ENCODE measurements at places on chromosomes 13 and 19. TPM values are rescaled to one million over a fixed set of nuclear protein-coding genes. Genes with fewer than 3 reads are reported as not detected.

Gene MEDAG
- 4.1 TPM for total RNA-seq

Gene C2CD4C
- 1.6 TPM for total RNA-seq

Gene OLFM2
- total RNA-seq: 22.9 TPM

Gene OR10H1
- not detected for total RNA-seq

Gene SPACA4
- total RNA-seq: not detected

Gene LGALS4
- total RNA-seq: not detected

Gene COL5A3
- total RNA-seq: 89.1 TPM

Gene SBK3
- total RNA-seq: not detected

Gene SRRM5
- not detected for total RNA-seq

Gene WDR87
- not detected for total RNA-seq

Gene ATXN8OS
- total RNA-seq: not detected

Gene AP1M1
- total RNA-seq: 36.8 TPM

Gene PTPRH
- total RNA-seq: 3.9 TPM

Gene GATAD2A
- total RNA-seq: 24.0 TPM

Gene RUBCNL
- total RNA-seq: 5.1 TPM

Gene OR4F17
- not detected for total RNA-seq

Gene SLC10A2
- total RNA-seq: not detected

Gene RAD23A
- total RNA-seq: 77.8 TPM

Gene DAND5
- total RNA-seq: not detected

Gene TNFSF11
- 1.3 TPM for total RNA-seq

Gene TNNT1
- total RNA-seq: 338 TPM

Gene RDH8
- not detected for total RNA-seq

Gene CGB2
- not detected for total RNA-seq

Gene B3GNT8
- 3.9 TPM for total RNA-seq

Gene ZNF112
- 12.0 TPM for total RNA-seq

Gene SIGLEC8
- not detected for total RNA-seq

Gene NKPD1
- total RNA-seq: 1.2 TPM

Gene TPRX1
- total RNA-seq: not detected

Gene CEACAM4
- total RNA-seq: not detected

Gene ZSWIM4
- total RNA-seq: 10.6 TPM

Gene REEP6
- 4.2 TPM for total RNA-seq

Gene LILRB1
- 0.51 TPM for total RNA-seq

Gene PTH2
- not detected for total RNA-seq

Gene C1QTNF9
- total RNA-seq: 3.8 TPM

Gene KIR2DL4
- total RNA-seq: not detected

Gene TBXA2R
- total RNA-seq: 2.4 TPM

Gene ZNF737
- total RNA-seq: 20.9 TPM

Gene GPC5
- 5.4 TPM for total RNA-seq

Gene NBEA
- 23.8 TPM for total RNA-seq

Gene SLC7A9
- total RNA-seq: not detected

Gene IQCN
- total RNA-seq: 0.62 TPM

Gene NLRP12
- total RNA-seq: 0.41 TPM

Gene LMTK3
- total RNA-seq: 0.92 TPM

Gene ACTMAP
- total RNA-seq: 1.3 TPM

Gene UCHL3
- total RNA-seq: 18.5 TPM

Gene ZNF222
- total RNA-seq: 3.2 TPM

Gene IL12RB1
- 0.41 TPM for total RNA-seq

Gene SOHLH2
- total RNA-seq: 0.62 TPM

Gene FOXA3
- 0.21 TPM for total RNA-seq

Gene TUBA3C
- not detected for total RNA-seq

Data from tongue (tissue), 3 donors.